ENCODE measurements at places on chromosomes 7 and 10.

DNA sequence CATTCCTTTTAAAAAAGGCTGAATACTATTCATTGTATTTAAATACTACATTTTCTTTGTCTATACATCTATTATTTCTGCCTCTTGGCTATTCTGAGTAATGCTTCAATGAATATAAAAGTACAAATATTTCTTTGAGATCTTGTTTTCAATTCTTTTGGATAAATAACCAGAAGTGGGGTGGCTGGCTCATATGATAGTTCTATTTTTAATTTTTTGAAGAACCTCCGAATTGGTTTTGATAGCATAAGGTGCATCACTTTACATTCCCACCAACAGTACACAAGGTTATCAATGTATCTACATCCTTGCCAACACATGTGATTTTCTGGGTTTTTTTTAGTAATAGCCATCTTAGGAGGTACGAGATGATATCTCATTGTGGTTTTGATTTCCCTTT is 72.5 kb downstream of the ZNF277 start:
- no peak for DNase-seq

GRCh38 chr7:55128693-55129394 is 110.0 kb downstream of the EGFR start:
- DNase-seq: no peak

DNA sequence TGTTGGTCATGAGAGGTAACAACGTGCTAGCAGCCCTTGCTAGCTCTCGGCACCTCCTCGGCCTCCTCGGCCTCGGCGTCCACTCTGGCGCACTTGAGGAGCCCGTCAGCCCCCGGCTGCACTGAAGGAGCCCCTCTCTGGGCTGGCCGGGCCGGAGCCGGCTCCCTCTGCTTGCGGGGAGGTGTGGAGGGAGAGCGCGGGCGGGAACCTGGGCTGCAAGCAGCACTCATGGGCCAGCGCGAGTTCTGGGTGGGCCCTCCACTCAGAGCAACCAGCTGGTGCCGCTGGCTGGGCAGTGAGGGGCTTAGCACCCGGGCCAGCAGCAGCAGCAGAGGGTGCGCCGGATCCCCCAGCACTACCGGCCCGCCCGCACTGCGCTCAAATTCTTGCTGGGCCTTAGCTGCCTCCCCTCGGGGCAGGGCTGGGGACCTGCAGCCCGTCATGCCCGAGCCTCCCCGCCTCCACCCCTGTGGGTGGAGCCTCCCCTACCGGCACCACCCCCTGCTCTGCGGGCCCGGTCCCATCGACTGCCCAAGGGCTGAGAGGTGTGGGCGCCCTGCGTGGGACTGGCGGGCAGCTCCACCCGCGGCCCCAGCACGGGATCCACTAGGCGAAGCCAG is 96.1 kb downstream of the PAXIP1 start:
- DNase-seq: no peak

DNA sequence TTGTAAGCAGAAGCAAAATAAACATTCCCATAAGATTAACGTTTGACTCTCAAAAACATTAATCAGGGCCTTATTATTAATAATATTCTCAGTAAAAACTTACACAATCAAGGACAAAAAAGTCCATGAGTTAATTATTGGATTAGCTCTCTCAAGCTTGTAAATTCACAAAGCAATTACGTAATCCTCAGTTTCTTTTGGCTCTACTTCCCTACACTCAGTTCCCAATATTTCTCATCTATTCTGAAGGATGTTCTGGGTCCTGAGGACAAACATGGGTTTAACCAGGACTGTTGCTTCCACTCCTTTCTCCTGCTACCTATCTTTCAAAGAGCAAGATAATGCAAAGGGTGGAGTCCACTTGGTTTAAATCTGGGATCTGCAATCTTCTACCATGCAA is 15.1 kb downstream of the FBXL13 start:
- DNase-seq: no peak

DNA sequence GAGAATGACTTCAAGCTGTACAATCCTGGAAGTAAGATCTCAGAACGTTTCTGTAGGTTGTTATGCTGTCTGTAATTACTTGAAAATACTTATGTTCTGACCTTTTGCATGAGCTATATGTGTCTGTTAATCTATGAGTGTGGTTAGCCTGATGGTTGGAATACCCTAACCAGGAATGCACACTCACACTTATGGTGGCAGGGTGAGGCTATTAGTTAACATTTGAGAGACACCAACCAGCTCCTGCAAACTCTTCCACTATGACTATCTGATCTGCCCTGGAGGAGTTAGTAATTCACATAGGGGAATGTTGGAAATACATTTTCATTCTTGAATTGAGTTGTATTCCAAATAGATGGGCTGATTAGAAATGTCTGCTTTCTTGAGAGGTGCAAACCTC is 450.3 kb downstream of the INHBA start:
- DNase-seq: no peak

- DNase-seq: no peak
Measured at GRCh38 chr7:159145490-159145855, 806 bp upstream of the VIPR2 start.

DNA sequence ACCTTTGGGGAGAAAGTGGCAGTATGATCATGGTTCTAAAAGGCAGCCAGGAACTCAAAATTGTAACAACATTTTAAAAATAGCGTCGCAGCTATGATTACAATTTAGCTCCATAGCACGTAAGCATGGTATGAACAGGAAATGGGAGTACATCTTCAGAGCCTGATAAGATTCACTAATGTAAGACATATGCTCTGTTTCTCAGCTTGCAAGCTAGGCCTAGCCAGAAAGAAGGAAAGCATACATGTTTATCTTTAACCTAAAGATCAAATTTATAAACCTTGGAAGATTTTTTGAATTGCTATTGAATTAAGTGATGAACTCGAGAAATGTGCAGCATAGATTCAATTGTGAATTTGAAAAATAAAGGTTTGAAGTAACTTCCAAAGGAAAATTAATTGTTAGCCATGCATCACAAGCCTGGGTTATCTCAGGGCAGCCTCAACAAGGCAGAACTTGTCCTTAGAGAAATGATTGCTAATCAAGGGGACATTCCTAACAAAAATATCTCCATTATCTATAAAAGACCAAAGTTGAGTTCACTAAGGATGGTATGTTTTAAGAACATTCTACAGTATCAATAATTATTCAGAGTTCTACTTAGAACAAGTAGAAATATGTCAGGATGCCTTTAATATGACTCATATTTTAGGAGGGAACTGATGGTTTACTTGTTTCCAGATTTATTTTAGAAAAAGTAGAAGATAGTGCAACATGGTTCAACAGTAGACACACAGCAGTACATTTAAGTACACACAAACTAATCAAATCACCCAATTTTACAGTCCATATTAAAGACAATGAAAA is 38.8 kb upstream of the SEPTIN7 start:
- no peak for DNase-seq

GRCh38 chr7:145737617-145738016 is 379.0 kb upstream of the CNTNAP2 start:
- DNase-seq: no peak

DNA sequence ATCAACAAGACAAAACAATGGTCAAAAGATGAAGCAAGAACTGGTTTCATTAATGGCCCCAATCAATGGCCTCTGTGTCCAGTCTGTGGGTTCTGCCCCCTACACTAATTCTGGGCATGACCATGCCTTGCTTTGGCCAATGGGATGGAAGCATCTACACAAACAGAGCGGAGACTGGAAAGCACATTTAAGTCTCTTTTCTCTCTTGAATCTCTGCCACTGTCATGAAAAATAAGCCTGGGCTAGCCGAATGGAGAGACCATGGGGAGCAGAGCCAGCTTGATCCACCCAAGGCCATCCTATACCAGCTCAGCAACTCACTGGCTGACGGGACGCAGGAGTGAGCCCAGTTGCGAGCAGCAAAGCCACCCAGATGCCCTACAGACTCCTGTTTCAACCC is 30.9 kb downstream of the ANKRD16 start:
- DNase-seq: no peak

DNA sequence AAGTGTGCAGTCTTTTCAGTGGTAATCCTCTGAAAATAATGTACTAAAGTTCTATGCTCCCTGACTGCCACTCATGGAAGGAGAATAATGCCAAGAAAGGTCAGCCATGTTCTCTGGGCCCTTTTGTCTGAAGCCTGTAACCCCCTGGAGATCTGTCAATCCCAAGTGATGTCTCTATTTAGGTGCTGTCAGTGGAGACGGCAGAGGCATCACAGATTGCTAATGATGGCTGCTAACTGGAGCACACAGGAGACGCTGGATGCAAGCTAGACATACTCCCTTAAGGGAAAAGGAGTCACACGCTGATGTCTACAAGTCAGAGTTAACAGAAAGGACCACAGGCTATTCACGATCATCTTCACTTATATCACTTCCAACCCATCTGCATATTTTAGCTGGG is 118.8 kb downstream of the RSU1 start:
- no peak for DNase-seq

GRCh38 chr7:36761835-36762234 is 37.5 kb upstream of the AOAH start:
- no peak for DNase-seq

- no peak for DNase-seq
Measured at GRCh38 chr7:13308423-13308822, 621.0 kb downstream of the ARL4A start.

- DNase-seq: no peak
Measured at GRCh38 chr7:37354656-37355131, 94.0 kb downstream of the ELMO1 start.

DNA sequence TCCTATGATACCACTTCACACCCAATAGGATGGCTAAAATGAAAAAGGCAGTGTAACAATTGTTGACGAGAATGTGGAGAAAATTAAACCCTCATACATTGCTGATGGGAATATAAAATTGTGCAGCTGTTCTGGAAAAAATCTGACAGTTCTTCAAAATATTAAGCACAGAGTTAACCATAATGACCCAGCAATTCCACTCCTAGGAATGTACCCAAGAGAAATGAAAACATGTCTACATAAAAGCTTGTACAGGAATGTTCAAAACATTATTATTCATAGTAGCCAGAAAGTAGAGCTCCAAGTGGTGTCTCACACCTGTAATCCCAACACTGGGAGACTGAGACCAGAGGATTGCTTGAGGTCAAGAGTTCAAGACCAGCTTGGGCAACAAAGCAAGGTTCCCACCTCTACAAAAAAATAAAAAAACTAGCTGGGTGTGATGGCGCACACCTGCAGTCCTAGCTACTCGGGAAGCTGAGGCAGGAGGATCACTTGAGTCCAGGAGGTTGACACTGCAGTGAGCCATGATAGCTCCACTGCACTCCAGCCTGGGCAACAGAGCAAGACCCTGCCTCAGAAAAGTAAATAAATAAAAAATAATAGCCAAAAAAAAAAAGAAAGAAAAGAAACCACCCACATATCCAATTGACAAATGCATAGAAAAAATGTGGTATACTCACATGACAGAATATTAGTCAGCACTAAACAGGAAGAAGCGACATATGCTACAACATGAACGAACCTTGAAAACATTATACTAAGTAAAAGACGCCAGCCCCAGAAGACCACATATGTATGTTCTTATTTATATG is 5.0 kb downstream of the RHEB start:
- no peak for DNase-seq

- no peak for DNase-seq
Measured at GRCh38 chr7:6197801-6198551, 74.4 kb downstream of the CYTH3 start.

- DNase-seq: no peak
Measured at GRCh38 chr10:120628197-120628596, 171.2 kb downstream of the PLPP4 start.
